HuH-7 (cell line): ENCODE measurements at places on chromosomes 16 and 17.

GRCh38 chr16:22183901-22184614 is 21.8 kb downstream of the SDR42E2 start:
- peak; percentile 60 for DNase-seq

GRCh38 chr16:70647441-70648359 is 1.3 kb downstream of the IL34 start:
- no peak for DNase-seq

DNA sequence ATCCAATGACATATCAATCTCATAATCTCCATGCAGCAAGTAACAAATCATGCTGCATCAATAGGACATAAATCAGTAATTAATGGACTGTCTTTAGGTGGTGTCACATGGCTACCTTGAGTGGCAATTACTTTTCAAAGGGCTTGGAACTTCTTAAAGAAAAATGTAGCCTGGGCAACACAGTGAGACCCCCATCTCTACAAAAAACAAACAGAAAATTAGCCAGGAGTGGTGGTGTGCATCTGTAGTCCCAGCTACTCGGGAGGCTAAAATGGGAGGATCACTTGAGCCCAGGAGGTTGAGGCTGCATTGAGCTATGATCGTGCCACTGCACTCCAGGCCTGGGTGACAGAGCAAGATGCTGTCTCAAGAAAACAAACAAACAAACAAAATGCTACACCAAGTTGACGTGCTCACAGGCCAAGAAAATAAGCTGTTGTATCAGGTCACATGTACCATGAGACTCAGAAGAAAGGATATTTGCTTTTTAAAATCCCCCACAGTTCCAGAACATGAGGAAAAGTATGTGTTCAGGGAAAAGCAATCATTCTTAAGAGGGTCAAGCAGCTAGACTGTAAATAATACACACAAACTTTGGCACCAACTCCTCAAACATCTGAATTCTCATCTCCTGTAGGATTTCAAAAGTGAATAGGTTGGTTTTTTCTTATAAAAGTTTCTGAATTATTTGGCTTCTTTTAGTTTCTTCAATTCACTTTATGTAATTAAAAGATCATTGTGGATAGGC is 23.8 kb upstream of the ERN1 start:
- no peak for DNase-seq

DNA sequence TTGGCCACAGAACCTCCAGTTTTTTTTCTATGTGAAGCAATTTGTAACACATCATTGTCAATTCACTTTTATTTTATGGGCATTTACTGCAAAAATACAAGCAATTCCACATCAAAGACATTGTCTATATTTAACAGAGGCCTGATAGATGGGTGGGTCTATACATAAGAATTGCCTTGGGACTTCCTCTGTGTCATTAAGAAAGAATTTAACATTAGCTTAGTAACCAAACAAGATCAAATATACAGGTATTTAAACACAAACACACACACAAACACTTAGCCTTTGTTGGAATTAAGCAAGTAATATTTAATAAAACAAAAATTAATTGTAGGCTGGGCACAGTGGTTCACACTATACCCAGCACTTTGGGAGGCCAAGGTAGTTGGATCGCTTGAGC is 4.3 kb upstream of the PITPNC1 start:
- DNase-seq: no peak

DNA sequence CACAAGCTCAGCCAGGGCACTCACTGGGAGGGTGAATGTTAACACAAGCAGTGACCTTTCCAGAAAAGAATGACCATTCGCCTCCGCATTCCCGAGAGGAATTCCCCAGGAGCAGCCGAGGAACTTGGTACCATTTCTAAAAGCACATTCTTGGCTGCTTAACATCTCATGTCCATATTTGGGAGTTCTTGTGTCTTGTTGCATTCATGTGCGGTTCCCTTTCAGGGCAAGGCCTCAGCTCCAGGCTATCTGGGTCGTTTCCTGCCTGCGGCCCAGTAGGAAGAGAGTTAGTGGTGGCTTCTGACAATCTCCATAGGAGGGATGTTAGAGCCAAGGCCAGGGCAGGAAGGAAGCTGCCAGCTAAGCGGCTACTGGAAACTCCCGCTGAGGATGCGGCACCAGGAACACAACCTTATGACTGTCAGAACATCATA is 27.8 kb upstream of the MEAK7 start:
- no peak for DNase-seq

DNA sequence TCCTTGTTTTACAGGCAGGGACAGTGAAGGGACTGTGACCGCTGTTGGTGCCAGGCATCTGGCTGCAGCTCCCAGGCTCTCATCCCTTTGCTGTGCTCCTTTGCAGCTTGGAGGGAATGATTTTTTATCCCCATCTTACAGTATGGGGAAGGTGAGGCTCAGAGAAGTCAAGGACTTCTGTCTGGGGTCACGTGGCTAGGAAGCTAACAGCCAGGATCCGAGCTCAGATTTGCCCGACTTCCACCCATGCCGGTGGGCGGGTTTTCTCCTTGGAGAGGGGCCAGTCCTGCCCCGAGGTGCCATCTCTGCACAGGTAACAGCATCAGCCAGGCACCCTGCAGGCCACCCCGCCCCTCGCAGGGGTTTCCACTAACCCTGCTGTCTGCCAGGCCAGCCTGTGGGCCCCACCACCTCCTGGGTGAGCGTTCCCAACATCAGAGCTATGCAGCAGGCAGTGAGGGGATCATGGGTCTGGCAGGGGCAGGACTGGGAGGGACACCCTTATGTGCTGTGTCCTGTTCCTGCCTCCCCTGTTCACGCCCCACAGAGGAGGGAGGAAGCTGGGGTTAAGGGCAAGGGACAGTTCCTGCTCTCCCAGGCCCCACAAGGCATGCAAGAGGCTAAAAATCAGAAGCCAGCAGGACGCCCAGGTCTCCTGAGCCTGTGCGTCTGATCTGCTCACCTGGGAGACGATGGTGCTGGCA is 25.4 kb downstream of the JPH3 start:
- DNase-seq: no peak

DNA sequence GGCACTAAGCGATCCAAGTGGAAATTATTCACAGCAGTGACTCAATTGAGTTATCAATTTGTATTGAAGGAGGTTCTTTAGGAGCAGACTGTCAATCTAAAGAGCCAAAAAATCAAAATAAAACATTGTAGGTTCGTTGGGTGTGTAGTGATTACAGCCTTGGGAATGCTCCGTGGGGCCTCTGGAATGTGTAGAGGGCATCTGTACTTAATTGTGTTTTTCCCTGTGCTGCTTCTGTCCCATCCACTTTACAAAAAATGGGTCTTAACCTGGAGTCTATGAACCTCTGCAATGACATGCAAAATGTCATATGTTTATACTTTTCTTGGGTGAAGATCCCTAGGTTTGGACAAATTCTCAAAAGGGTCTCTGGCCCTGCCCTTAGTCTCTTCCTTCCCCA is 215.1 kb downstream of the CCDC182 start:
- no peak for DNase-seq

GRCh38 chr16:54923055-54923473 is 7.6 kb upstream of the IRX5 start:
- DNase-seq: no peak

DNA sequence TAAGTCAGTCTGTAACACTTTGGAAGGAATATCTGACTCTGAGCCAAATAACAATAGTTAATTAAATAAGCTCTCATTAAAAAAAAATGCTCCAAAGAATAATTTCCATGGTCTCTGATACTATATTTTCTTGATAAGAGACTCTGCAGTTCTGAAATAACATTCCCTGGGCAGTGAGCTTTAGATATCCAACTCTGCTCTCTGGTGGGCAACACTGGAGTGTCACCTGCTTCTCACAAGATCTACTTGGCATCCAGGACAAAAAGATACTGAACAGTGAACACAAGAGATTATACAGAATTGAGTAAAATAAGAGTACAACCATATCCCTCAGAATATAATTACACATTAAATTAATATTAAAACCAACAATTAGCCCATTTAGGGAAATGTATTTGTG is 13.7 kb downstream of the BLMH start:
- DNase-seq: no peak

DNA sequence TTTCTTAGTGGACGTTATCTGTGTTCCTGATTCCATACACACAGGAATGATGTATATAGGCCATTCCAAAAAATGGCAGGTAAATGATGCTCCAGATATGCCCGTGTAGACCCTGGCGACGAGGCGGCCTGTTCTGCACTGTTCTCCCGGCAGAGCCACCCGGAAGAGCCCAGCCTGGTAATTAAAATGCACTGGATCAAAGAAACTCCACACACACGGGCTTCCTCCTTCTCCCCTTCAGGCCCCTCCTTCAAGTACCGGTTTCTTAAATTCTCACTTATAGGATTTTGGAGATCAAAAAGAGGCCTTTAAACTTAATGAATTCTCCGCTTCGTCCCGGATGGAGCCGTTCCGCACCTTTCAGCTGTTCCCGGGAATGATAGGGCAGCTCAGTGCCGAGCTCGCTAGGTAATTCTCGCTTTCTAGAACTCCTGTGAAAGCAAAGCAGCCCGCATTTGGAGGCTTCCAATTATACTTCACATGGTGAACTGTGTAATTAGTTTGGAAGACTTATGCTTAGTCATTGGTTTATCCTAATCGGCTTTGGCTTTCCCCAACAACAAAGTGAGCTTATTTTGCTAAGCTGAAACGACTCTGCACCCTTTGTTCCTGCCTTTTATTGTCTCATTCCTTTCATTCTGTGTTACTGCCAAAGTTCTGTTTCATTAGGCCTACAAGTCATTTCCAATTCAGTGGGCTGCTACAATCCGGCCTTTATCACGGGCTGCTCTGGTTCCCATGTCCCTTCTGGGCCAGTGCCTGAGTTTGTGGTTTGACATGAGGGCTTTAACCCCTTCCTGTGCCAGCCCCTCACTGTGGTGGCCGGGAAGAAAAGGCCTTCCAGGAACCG is 150.0 kb downstream of the MSI2 start:
- peak; percentile 35 for DNase-seq
